A549 treated with Mapracorat at 1 μM for 4 hours (cell line): ENCODE measurements at places on chromosomes 5 and 9. TPM values are rescaled to one million over a fixed set of nuclear protein-coding genes. Genes with fewer than 3 reads are reported as not detected.

Gene CSF1R
- 0.10 to 0.20 TPM (median 0.18 TPM) in 5 replicates for total RNA-seq

Gene C6
- total RNA-seq = not detected in 5 replicates

Gene ELAVL2
- total RNA-seq = not detected in 5 replicates

Gene HAUS6
- total RNA-seq = 19.7 to 27.0 TPM (median 25.7 TPM) in 5 replicates
